Suprapubic skin (tissue), 4 donors: ENCODE measurements at places on chromosomes 4 and X. TPM values are rescaled to one million over a fixed set of nuclear protein-coding genes. Genes with fewer than 3 reads are reported as not detected.

- no peaks in the 10 kb centered on the region for H3K36me3 ChIP-seq
- DNase-seq = no peak
- H3K27me3 ChIP-seq = no peaks in the 10 kb centered on the region
- no peak overlapping the region for H3K4me3 ChIP-seq
- H3K27ac ChIP-seq = no peak overlapping the region
- H3K4me1 ChIP-seq = peaks cover 49% of the 10 kb centered on the region
Observed at GRCh38 chrX:153924149-153924861, 1.8 kb downstream of the ARHGAP4 start.

DNA sequence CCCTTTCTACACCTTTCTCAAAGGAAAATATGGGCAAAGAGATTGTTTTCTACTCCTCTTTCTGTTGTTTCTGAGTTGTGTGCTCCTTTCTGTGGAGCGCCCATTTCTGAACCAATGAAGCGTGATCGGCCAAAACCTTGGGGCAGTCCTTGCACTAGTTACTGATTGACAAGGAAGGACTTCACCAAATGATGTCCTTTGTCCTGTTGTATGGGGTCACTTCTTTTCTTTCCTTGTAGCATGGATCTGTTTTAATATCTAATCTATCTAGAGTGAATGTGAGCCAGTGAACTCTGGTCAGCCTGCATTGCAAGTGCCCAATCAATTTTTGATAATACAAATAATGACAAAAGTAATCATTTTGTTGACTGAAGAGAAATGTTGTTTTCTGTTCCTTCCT is 94.5 kb downstream of the EGF start:
- H3K36me3 ChIP-seq = no peaks in the 10 kb centered on the region
- no peak for DNase-seq
- no peaks in the 10 kb centered on the region for H3K27me3 ChIP-seq
- no peak overlapping the region for H3K4me3 ChIP-seq
- no peak overlapping the region for H3K27ac ChIP-seq
- no peaks in the 10 kb centered on the region for H3K4me1 ChIP-seq

- no peaks in the 10 kb centered on the region for H3K36me3 ChIP-seq
- no peak overlapping the region for H3K27ac ChIP-seq
- no peak for DNase-seq
- no peaks in the 10 kb centered on the region for H3K27me3 ChIP-seq
- no peaks in the 10 kb centered on the region for H3K4me1 ChIP-seq
Observed at GRCh38 chr4:81818385-81818920, 346.7 kb upstream of the RASGEF1B start.

The TRIML2 gene
- not detected for total RNA-seq

DNA sequence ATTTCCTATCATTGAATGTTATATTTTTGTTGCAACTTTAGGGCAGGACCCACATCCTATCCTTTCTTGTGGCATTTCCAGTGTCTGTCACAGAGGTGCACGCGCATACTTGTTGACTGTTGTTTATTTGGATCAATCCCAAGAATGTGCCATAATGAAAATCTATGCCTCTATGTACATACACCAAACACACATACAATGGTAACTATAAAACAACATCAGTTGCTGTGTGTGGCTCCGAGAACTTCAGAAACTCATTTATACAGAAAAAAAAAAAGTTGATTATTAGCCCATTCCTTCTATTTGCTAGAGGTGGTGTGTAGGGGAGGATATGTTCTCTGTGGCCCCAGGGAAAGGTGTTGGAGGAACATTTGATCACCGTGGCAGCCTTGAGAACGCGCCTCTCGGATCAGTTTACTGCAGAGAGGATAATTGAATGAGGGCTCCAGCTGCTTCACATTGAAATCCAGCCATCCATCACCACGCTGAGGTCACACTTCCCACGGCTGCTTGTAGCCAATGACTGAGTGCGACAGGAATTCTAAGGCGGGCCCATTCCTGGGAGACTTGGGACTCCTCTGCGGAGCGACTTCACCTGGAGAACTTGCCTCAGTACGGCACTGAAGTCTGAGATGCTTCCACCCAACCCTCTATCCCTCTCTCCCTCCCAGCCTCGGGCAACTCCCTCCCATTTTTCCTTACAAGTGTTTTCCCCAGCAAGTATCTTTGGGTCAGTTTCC is 19.5 kb downstream of the SMPX start:
- H3K36me3 ChIP-seq = no peaks in the 10 kb centered on the region
- peaks cover 5% of the 10 kb centered on the region for H3K4me1 ChIP-seq

- no peaks in the 10 kb centered on the region for H3K36me3 ChIP-seq
- H3K4me3 ChIP-seq = peak overlapping the region; percentile 32
- peaks cover 15% of the 10 kb centered on the region for H3K4me1 ChIP-seq
Observed at GRCh38 chr4:8872402-8873291, 1.0 kb upstream of the HMX1 start.

The NIPAL1 gene
- total RNA-seq = 19.2 TPM

- DNase-seq = no peak
- no peak overlapping the region for H3K4me3 ChIP-seq
- H3K27me3 ChIP-seq = no peaks in the 10 kb centered on the region
- peaks cover 5% of the 10 kb centered on the region for H3K4me1 ChIP-seq
- no peak overlapping the region for H3K27ac ChIP-seq
Observed at GRCh38 chr4:140291259-140291658, 82.2 kb upstream of the SCOC start.
